Adrenal gland (tissue), 19 donors: ENCODE measurements at places on chromosomes 3 and 15. TPM values are rescaled to one million over a fixed set of nuclear protein-coding genes. Genes with fewer than 3 reads are reported as not detected.

GRCh38 chr15:100968050-100968966 is 49.2 kb downstream of the LRRK1 start:
- DNase-seq, result no peak

- DNase-seq, result no peak
Measured at GRCh38 chr3:106860182-106860581, 517.1 kb upstream of the CCDC54 start.

Gene B4GALT4
- 17.0 TPM for polyA plus RNA-seq

DNA sequence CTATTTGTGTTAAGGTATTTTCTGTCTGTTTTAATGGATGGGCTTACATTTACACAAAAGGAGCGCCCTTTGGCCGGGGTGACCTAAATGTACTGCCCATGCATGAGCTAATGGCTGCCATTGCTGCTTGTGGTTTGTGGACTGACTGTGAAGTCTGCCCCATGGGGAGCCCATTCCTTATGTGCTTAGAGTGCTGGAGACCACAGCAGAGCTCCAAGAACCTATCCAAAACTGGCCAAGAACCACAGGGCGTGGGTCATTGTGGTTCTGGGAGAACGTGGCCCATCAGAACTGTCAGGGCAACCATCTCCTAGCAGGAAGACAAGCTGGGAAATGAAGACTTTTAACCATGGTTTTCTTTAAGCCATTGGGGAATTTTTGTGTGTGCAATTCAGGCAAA is 105.3 kb downstream of the CHDH start:
- DNase-seq, result no peak

GRCh38 chr3:40024526-40024925 is 215.1 kb downstream of the MYRIP start:
- no peak for DNase-seq

Gene FBXW12
- 0.24 TPM for polyA plus RNA-seq

- no peak for DNase-seq
Measured at GRCh38 chr15:74383695-74384565, 16.5 kb upstream of the CYP11A1 start.

GRCh38 chr15:91049378-91050127 is 27.2 kb upstream of the VPS33B start:
- DNase-seq, result peak; percentile 69

- peak; percentile 31 for DNase-seq
Measured at GRCh38 chr15:93249623-93250022, 160.6 kb upstream of the RGMA start.

Gene PIERCE2
- polyA plus RNA-seq, result 4.3 TPM

GRCh38 chr3:99761415-99762165 is 56.1 kb upstream of the CMSS1 start:
- no peak for DNase-seq

Gene GOLGA6D
- not detected for polyA plus RNA-seq

GRCh38 chr3:176934698-176935097 is 262.6 kb downstream of the TBL1XR1 start:
- DNase-seq, result no peak

DNA sequence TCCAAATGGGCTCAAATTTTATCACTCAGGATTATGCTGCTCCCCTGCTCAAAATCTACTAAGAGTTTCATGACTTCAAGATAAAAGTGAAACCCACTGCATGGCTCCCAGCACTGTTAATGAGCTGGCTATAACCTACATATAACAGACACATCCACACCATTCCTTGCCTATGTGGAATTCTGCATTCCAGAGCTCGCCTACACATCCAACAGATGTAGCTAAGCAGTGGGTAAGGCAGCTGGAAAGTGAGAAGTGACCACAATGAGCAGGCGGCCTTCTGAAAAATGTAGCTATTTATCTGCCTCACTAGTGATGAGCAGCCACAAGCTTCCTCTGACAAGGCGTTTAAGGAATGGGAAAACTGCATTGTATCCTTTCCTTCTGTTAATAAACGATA is 92.0 kb upstream of the TRIM42 start:
- no peak for DNase-seq

GRCh38 chr15:22806664-22807063 is 20.2 kb downstream of the NIPA1 start:
- no peak for DNase-seq

DNA sequence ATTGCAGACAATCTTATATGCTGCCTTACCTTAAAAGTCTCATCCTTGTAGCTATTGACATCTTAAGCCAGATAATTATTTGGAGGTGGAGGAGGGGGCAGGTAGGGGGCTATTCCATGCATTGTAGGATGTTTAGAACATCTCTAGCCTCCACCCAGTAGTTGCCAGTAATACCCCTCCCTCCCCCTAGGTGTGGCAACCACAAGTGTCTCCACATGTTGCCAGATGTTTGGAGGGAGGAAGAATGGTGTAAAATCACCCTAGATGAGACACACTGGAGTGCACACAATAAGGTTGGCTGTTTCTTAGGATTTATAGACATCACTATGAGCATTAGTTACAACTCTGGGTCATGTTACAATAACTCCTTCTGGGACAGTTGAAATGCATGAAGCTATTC is 27.4 kb downstream of the GORASP1 start:
- DNase-seq, result no peak
